Camera-type eye (tissue), 1 donor: ENCODE measurements at places on chromosomes 6 and 20. TPM values are rescaled to one million over a fixed set of nuclear protein-coding genes. Genes with fewer than 3 reads are reported as not detected.

Gene EPHA7
- total RNA-seq: 39.6 TPM

Gene RRAGD
- total RNA-seq: 33.8 TPM

Gene APMAP
- total RNA-seq: 69.7 TPM

Gene OOEP
- not detected for total RNA-seq

Gene RHAG
- total RNA-seq: 3.5 TPM

Gene AVP
- not detected for total RNA-seq

Gene CST9
- total RNA-seq: not detected

Gene MRPS10
- total RNA-seq: 46.5 TPM

Gene DTNBP1
- total RNA-seq: 20.5 TPM

Gene APOBEC2
- 31.3 TPM for total RNA-seq

Gene PPP1R10
- 39.9 TPM for total RNA-seq

Gene IRF4
- 7.6 TPM for total RNA-seq

Gene BEND3
- total RNA-seq: 6.9 TPM

Gene CCR6
- total RNA-seq: not detected

Gene LHFPL5
- 0.27 TPM for total RNA-seq

Gene HUS1B
- total RNA-seq: 4.9 TPM

Gene HLA-DQA2
- total RNA-seq: not detected

Gene MYCT1
- 21.2 TPM for total RNA-seq

Gene SEL1L2
- total RNA-seq: 0.60 TPM

Gene TRIM40
- total RNA-seq: not detected

Gene KCNK17
- 0.33 TPM for total RNA-seq

Gene DZANK1
- 4.0 TPM for total RNA-seq

Gene RCAN2
- total RNA-seq: 37.3 TPM

Gene SH3BGRL2
- 71.2 TPM for total RNA-seq

Gene RAET1G
- not detected for total RNA-seq

Gene ENPP3
- total RNA-seq: 1.5 TPM

Gene SGK2
- 3.0 TPM for total RNA-seq
